SW480 (cell line): ENCODE measurements at places on chromosomes 12 and 14.

- peak; percentile 5 for DNase-seq
These were observed 61.0 kb downstream of the NIN start for GRCh38 chr14:50769863-50770500.

- DNase-seq, result no peak
These were observed 10.5 kb upstream of the CALM1 start for GRCh38 chr14:90386321-90386720.

GRCh38 chr12:121719926-121720414 lies 7.4 kb downstream of the TMEM120B start:
- peak; percentile 22 for DNase-seq

DNA sequence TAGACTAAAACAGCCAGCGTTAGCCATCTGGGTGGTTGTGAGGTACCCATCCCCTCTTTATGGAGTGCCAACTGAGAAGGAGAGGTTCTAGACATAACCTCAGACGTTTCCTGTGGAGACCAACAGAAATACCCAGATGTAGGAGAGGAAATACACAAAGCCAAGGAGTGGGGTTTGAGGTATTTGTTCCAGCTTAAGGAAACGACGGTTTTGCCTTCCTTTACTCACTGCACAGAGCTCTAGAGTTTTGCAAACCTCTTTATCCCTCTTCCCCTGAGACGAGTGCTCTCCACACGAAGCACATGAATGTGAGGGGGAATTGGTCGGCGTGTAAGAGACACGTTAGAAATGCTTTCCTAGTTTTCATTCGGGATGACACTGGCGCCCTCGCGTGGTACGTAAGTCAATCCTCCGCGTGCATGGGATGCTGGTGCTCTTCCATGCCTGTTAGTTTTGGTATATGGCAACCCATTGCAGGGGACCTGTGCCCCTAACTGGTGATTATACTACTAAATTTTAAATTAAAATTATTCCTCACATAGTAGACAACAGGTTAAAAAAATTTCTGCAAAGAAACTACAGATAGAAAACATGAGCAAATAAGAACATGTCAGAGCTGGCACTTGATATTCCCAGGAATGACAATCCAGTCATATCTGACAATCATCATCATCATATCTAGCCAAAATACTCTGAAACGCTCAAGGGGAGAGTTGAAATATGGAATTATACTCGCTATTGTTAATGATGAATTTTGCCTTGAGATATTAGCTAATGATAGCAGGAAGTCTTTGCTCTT lies 121.7 kb downstream of the PPM1H start:
- peak; percentile 22 for DNase-seq

- DNase-seq, result peak; percentile 74
These were observed 75.3 kb upstream of the FAR2 start for GRCh38 chr12:29073631-29074239.
